Activated CD4-positive, CD25-positive, alpha-beta regulatory T cell treated with anti-CD3 and anti-CD28 coated beads, Interleukin-2, amount 50 U/mL, for 24 hours (primary cell): ENCODE measurements at places on chromosomes 11 and 22.

- ATAC-seq: no peak
Measured at GRCh38 chr22:47276450-47276820, 514.0 kb downstream of the TBC1D22A start.

- no peak for ATAC-seq
Measured at GRCh38 chr22:35008213-35008612, 57.7 kb upstream of the ISX start.

GRCh38 chr11:43573233-43573632 lies 107.3 kb upstream of the HSD17B12 start:
- ATAC-seq: no peak

- ATAC-seq: no peak
Measured at GRCh38 chr11:61413496-61413895, 16.3 kb downstream of the CPSF7 start.

DNA sequence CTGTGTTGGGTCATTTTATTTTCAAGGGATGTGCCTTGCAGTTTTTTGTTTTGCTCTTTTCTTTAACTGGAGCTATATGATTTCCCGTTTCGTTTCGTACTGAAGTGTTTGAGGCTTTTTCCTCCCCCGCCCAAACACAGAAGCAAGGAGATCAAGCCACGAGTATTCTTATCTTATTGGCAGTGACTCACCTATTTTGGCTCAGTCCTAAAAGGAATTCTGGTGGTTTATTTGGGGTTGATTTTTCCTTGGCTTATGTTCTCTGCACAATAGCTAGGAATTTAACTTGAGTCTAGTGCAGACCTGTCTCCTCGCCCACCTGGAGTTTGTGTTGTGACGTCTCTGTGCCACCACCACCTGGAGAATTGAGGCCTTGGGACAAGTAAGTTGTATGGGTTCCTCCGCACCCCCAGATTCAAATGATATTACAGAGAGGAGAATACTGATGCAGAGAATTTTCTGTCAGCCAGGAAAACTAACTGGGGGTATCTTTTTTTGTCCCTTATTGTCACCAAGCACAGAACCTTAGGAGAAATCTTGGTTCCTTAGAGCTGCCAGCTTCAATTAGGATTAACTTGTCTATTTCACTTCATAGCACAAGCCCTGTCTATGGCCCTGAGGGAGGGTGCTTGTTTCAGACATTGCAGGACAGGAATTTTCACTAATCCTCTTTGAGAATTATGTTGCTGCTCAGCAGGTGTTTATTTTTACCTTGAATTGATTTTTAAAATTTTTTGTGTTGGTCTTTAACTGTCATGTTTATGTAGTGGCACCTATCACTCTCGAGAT lies 90.4 kb upstream of the BIRC3 start:
- no peak for ATAC-seq

DNA sequence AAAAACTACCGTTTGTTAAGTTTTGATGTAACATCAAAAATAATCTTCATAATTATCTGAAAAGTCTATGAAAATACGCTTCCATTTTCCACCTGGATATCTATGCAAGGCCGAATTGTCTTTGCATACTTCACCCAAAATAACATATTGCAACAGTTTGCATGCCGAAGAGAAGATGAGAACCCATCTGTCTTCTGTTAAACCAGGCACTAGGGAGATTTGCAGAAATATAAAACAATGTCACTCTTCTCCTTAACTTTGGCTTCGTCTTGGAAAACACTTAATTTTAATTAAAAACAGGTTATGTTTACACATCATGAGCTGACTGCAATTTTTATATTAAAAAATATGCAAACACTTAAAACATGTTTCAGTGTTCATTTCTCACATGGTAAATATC lies 1325.8 kb downstream of the TBC1D22A start:
- no peak for ATAC-seq

GRCh38 chr22:24810043-24810749 lies 4.2 kb downstream of the SGSM1 start:
- no peak for ATAC-seq

DNA sequence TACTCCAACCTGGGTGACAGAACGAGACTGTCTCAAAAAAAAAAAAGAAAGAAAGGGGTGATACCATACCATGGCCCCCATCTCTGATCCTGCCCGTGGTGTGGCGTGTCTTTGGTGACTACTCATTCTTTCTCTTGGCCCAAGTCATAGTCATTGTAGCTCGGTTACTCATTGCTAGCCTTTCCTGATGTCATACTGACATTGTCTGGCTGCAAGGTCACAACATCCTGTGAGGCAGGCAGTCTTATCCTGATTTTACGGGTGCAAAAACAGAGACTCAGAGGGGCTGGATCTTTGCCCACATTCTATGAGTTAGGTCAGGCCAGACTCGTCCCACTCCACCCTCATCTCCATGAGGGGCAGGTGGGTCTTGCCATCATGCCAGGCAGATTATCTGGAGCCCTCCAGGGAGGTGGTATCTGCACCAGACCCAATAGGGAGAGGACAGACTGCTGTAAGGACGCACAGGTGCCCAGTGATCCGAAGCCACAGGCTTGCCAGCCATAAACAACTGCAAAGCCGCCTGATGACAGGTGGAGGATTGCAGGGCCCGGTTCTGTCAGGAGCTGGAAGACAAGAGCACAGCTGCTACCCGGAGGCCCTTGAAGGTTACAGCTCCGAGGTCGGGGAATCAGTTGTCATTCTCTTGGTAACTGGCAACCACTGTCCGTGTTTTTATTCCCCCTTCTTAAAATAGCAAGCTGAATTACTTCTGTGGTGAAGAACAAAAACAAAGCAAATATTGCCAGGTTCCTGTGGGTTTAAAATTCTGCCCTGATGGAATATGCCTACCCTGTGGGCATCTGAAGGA lies 13.8 kb downstream of the TOM1 start:
- peak; percentile 80 for ATAC-seq

GRCh38 chr11:93484716-93485115 lies 58.5 kb downstream of the SMCO4 start:
- ATAC-seq: no peak

GRCh38 chr11:19912958-19913892 lies 200.6 kb downstream of the NAV2 start:
- ATAC-seq: no peak

DNA sequence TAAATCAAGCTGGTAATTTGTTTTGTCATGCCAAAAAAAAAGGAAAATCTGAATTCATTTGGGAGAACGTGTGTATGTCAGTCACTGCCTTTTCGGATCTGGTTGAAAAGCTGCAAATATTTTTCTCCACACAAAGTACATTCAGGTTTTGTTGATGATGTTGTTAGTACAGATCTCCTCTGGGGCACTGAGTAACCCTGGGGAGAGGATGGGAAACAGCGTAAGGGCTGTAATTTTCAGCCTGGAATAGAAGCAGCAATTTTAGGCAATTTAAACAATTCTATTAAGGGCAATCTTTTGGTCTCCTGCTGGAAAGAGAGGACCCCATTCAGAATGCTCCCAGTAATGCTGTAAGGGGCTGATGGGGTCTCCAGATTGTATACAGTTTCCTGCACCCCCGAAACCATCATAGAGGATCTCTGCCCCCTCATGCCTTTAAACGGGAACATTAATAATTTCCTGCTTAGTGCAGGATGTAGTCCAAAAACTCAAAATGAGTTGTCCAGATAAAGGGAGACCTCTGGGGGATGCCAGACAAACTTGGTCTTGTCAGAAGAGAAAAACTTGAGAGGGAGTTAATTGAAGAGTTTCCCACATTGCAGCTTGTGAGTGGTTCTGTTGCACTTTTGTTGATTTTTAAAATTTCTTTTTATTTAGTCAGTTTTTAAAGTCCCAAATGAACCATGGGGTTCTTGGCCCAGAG lies 132.3 kb downstream of the COMMD9 start:
- ATAC-seq: no peak

- no peak for ATAC-seq
Measured at GRCh38 chr22:23862103-23862502, 4.4 kb downstream of the SLC2A11 start.

GRCh38 chr11:35265755-35266454 lies 126.9 kb downstream of the CD44 start:
- no peak for ATAC-seq

DNA sequence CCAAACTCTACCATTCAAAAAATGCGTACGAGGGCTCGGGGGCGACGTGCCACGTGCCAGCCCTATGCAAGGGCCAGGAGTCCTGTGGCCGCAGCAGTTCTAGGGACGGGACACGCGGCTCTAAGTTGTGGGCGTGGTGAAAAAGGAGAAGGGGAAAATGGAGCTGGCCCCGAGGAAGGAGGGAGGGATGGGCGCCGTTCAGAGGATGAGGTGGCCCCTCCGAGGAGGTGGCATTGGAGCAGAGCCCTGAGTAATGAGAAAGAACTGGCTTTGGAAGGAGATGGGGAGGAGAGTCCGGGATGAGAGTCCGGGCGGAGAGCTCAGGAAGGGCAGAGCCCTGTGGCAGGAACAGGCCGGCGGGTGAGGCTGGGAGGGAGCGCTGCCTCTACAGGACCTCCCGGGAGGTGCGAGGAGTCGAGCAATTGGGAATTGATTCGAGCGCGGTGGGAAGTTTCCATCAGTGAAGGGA lies 21.0 kb downstream of the OTUB1 start:
- no peak for ATAC-seq

DNA sequence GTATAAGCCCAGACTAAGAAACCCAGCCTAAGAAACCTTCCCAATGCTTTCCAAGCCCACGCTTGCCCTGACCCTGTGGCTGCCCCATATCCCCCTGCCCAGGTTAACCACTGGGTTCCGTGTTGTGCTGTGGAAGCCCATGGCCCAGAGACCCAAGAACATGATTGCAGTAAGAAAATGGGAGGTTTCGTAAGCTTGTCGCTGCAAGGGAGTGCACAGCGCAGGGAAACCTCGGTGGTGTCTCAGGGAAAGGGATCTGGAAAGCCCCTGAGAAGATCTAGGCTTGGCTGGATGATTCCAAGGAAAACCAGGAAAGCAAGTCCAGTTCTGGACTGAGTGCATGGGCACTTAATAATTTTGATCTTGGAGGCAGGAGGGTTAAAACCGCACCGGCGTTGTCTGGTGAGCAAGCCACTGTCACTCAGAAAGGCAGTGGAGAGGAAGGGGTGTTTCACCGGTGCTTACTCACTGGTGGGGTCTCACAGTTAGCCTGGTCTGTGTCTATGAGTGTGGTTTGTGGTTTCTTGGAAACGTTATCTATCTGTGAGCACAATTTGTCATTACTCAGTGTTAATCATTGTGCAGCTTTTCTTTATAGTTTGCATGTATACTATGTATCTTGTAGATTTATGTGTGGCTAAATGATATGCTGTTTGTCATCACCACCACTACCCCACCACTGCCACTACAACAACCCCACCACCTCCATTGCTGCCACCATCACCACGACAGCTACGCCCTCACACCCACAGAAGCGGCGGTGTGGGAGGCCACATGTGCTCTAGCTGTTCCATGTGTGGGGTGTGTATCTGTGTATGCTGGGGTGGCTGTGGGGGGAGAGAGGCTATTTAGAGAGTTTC lies 53.3 kb upstream of the PRDM11 start:
- peak; percentile 92 for ATAC-seq

DNA sequence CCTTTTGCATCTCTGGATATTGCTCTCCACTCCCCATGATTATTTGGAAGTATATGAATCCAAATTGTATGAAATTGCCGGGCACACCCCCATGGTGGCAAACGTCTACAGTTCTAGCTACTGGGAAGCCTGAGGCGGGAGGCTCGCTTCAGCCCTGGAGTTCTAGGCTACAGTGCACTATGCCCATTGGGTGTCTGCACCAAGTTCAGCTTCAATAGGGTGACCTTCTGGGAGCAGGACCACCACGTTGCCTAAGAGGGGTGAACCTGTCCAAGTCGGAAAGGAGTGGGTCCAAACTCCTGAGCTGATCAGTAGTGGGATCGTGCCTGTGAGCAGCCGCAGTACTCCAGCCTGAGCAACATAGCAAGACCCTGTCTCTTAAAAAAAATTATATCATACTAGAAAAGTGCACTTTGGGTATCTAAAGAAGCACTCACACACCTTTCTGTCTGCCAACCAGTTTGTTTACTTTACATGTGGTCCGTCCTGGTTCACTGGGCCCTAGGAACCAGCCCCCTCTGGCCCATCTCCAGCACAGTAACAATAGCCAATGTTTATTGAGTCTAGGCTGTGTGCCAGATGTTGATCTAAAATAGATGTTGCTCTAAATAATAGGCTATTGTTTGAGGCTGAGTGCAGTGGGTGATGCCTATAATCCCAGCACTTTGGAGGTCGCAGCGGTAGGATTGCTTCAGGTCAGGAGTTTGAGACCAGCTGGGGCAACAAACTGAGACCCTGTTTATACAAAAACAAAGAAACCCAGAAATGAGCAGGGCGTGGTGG lies 16.4 kb upstream of the KAT5 start:
- no peak for ATAC-seq

- ATAC-seq: no peak
Measured at GRCh38 chr11:70130636-70131035, 52.5 kb downstream of the ANO1 start.

- ATAC-seq: no peak
Measured at GRCh38 chr11:62547691-62548281, 1.2 kb upstream of the AHNAK start.

GRCh38 chr11:2892967-2893528 lies 7.5 kb upstream of the CDKN1C start:
- ATAC-seq: peak; percentile 50

- no peak for ATAC-seq
Measured at GRCh38 chr11:109939166-109939810, 153.9 kb upstream of the ZC3H12C start.

DNA sequence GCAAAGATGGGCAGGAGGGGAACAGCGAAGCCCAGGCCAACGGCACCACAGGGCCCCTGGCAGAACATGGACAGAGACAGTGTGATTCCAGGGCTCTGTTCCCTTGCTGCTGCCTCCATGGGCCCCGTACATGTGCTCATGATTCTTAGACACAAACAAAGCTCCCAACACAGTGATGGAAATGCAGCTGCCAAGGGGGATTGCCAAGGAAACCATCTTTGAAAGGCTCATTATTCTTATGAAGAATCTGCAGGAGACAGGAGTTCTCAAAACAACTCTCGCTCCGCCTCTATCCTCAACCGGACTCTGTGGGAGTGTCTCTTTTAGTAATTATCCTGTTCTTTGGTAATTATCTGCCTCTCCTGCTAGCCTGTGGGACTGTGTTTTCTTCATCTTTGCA lies 32.2 kb downstream of the SERPINH1 start:
- no peak for ATAC-seq

DNA sequence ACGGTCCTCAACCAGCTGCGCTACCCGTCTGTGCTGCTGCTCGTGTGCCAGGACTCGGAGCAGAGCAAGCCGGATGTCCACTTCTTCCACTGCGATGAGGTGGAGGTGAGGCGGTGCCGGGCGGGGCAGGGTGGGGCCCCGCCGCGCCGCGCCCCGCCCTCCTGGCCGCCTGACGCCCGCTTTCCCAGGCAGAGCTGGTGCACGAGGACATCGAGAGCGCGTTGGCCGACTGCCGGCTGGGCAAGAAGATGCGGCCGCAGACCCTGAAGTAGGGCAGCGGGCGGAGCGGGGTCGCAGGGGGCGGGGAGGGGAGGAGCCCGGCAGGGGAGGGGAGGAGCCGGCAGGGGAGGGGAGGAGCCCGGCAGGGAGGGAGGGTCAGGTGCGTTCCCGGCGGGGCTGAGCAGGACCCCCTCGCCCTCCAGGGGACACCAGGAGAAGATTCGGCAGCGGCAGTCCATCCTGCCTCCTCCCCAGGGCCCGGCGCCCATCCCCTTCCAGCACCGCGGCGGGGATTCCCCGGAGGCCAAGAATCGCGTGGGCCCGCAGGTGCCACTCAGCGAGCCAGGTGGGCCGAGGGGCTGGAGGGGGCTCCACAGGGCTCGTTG lies 14.7 kb downstream of the EPS8L2 start:
- peak; percentile 15 for ATAC-seq

- ATAC-seq: no peak
Measured at GRCh38 chr11:32307471-32307870, 127.9 kb downstream of the WT1 start.

- ATAC-seq: no peak
Measured at GRCh38 chr22:50186181-50186714, 535 bp downstream of the TRABD start.
